Right forelimb (tissue), 1 donor: ENCODE measurements at places on chromosomes 4 and X.

GRCh38 chr4:88242144-88242543 is 42.2 kb downstream of the PPM1K start:
- DNase-seq = no peak

- no peak for DNase-seq
These were observed 23.8 kb upstream of the ADH7 start for GRCh38 chr4:99458911-99459447.

DNA sequence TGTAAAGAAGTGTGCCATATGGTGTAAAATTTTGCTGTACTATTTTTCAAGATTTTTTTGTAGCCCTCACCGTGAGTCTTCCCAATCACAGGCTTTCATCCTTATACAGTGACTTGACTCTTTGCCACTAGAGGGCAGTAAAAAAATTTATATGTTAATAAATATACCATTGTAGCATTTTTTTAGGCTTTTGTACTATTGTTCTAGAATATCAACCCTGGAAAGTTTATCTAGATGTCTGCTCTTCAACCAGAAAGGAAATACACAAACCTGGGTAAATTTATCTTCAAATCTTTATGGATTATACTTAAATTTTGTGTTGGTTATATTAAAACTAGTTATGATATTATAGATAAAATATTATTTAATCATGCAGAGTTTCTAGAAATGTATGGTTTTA is 235.3 kb downstream of the TENM3 start:
- DNase-seq = no peak

GRCh38 chr4:28391877-28392276 is 1531.2 kb downstream of the STIM2 start:
- DNase-seq = no peak

DNA sequence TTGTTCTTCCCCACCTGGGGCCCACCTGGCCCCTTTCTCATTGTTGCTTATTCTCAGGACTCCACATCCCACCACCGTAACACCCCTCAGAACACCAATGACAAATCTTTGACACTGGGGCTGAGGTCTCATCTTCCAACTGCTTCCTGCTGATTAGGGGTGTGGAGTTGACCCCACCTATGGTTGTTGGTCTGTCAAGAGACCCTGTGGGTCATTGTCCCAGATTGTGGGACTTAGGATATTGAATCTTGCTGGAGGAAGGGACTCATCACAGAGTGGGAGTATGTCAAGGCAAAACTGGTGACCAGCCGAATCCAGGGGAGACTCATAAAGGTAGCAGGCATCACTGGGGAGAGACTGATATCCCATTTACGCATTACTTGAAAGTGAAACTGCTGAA is 140.2 kb upstream of the PLAC1 start:
- DNase-seq = no peak

DNA sequence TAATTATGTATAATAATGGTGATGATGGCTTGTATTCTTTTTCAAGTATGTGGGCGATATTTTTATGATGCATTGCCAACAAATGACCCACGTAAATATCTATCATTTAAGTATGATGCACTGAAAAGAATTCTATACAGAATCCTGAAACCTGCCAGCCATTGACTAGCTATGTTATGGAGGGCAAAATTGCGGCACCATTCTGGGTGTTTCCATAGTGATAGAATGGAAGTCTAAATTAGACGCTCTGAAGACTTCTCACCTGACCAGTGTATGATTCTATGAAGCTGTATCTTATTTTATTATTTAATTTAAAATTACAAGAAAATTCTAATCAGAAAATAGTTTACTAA is 677 bp upstream of the CENPC start:
- no peak for DNase-seq

DNA sequence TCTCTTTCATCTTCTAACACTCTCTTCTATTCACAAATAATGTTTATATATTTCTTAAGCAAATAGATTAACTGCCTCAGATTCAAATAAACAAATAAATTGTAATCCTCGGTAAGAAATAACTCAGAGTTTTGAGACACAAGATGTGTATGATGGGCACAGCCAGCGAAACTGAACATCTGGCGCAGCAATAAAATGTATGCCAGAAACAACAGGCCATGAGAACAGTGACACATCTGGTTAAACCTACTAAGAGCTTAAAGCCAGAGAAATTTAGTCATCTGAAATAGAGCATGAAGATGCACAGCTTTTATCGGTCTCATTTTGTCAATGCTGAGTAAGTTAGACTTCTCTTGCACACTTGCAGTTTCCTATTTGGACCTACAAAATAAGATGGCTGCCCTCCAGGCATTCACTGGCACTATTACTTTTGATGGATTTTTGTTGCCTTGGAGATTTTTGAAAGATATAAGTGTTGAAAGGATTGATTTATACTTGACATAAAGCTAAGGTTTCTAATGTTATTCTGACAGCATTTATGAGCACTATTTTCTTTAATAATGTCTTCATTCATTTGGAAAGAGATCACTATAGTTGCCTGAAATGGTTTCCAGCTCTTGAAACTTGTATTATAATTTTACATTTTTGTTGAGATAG is 1444.0 kb downstream of the PCDH18 start:
- no peak for DNase-seq

DNA sequence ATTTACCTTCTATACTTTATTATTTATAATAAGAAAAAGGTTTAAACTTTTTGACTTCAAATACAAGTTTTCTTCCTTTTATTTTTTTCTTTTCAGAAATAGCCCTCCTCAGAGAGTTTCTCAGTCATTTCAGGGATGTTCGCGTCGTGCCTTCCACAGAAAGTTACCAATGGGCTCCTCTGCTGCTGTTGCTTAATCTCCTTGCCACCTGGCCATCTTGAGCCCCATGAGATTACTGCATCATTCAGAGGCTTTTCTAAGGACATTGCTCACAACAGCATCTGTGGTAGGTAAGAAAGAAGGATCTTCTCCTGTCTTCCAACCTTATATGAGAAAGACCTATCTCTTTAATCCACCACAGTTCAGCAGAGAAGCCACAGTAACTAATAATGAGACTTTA is 1361.9 kb upstream of the ADGRL3 start:
- DNase-seq = no peak

GRCh38 chrX:30589146-30589888 is 11.8 kb upstream of the TASL start:
- no peak for DNase-seq

GRCh38 chr4:139655116-139655515 is 10.5 kb upstream of the MGST2 start:
- DNase-seq = no peak

DNA sequence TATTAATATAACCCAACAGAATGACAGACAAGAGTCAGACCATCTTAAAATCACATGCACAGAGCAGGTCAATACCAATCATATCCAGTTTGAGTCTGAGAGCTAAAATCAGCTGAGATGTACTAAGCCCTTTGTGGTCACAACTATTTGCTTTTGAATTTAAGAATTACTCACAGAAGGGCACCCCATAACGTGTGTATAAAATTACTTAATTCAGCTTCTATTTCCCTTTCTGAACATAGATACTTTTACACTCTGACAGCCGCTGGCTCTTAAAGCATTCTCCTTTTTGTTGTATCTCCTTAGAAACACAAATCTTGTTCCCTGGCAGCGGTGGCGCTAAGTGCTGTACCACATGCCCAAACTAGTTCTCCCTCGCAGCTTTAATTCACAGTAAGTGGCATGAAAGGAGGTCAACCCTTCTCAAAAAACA is 14.8 kb upstream of the PPARGC1A start:
- DNase-seq = no peak

GRCh38 chr4:120232050-120232449 is 165.4 kb upstream of the MAD2L1 start:
- DNase-seq = no peak

GRCh38 chrX:71870208-71871098 is 40.2 kb upstream of the NHSL2 start:
- no peak for DNase-seq

GRCh38 chr4:161952382-161952781 is 211.4 kb downstream of the FSTL5 start:
- no peak for DNase-seq

- DNase-seq = no peak
These were observed 74.6 kb upstream of the NEIL3 start for GRCh38 chr4:177235026-177235425.

GRCh38 chr4:23660865-23661264 is 229.0 kb downstream of the PPARGC1A start:
- no peak for DNase-seq

DNA sequence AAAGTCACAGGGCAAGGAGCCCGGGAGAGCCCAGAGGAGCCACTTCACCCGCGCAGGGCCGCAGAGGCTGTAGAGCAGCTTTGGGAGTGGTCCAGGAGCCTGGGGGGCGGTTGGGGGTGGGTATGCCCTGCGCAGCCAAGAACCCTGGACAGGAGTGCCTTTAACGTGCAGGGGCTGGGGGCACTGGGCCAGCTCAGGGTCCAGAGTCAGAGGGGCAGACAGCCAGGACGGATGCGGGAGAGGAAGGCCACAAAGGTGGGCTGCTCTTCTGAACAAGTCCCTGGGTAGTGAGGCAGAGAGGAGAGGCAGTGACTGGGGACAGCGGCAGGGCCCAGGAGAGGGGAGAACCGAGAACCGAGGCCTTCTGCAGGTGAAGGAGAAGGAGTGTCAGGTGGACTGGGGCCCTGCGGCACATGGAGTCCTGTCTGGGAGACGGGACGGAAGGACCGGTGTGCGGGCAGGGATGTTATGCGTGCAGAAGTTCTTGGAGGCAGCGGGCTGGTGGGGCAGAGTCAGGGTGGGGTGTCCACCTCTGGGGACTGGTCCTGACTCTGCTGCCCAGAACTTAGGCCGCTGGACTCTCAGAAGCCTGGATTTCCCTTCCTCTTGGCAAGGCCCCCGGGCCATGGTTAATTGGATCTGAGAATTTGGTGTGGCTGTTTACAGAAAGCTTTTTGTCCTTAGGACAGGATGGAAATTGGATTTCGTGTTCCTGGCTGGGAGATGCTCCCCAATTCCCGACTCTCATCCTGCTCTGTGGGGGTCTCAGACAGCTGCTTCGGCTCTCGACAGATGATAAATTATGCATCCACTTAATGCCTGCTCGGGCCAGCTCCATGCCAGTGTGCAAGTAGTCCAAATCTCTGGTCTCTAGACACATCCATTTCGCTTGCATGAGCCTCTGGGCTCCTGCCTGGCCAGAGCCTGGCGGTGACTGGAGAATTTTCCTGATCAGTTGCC is 31.9 kb downstream of the ADRA2C start:
- DNase-seq = no peak

DNA sequence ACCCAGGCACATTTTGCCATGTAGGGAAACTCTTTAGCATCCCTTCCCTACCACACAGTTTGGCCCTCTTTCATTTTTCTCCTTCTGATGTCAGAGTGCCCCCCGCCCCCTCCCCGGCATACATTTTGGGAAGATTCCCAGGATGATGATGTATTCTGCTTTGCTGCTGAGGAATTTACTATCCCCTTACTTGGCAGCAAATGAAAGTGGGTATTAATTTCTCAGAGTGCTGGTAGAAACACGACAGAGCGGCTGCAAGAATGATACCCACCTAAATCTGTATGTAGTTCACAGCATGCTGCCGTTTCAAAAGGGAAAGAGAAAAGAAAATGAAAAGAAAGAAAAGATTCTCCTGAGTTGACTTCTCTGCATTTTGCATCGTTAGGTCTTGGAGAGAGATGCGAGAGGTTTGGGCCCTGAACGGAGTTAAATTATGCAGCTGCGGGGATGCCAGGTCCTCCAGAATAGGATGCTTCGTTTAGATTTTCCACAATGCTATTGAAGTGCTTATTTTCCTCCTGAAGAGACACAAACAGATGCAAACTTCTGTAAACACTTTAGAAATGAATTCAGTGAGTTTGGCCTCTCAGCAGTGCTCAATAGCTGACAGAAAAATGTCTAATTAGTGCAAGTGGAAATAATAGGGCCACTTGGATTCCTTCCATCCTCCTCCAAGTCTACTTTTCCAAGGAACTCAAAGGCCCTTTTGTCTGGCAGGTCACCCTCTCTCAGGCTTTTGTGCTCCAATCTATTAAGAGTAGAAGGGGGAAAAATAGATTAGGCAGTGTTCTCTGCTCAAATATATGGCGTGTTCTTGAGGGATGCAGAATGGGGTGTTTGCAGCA is 106.2 kb downstream of the ALPK1 start:
- no peak for DNase-seq

DNA sequence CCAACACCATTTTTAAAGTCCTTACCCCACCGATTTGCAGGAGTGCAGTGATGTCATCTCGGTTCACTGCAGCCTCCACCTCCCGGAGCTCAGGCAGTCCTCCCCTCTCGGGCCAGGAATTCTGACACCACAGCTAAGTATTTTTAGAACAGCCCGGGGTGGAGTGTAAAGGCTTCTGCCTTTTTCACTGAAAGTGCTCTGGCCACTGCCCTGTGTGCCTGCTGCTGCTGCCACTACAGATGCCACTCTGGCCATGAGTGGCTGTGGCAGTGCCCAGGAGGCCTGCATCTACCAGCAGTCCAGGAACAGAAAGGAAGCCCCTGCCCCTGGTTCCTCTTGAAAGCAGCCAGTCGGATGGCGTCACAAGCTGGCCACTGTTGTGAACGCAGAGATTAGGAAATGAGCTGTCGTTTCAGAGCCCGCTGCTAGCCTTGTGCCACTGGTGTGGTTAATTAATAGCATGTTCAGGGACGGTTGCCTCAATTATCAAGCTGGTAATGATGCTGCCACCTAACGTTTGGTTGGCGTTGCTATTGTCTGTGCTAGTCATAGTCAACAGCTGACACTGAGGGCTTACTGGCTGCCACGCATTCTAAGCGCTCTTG is 23.6 kb upstream of the TBC1D14 start:
- no peak for DNase-seq

DNA sequence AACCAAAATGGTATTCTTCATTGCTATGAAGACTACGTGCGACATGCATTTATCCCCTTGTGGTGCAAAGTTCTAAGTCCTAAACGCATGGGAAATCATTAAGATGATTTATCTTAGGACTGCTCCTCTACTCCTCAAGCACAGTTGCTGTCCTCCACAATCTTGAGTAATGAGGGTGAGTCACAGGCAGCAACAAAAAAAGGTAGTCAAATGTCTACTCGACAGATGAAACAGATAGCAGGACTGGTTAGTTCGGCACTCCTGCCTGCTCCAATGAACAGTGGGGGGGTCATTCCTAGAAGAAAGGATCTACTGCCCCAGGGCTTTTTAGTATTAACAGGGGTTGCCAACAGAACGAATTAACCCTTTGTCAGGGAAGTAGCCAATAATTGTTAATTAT is 233.7 kb upstream of the FGF13 start:
- DNase-seq = no peak
